AG04450 (cell line): ENCODE measurements at places on chromosomes 7 and 10. TPM values are rescaled to one million over a fixed set of nuclear protein-coding genes. Genes with fewer than 3 reads are reported as not detected.

- no peak for DNase-seq
These were observed 34.1 kb downstream of the BLVRA start for GRCh38 chr7:43792471-43793150.

DNA sequence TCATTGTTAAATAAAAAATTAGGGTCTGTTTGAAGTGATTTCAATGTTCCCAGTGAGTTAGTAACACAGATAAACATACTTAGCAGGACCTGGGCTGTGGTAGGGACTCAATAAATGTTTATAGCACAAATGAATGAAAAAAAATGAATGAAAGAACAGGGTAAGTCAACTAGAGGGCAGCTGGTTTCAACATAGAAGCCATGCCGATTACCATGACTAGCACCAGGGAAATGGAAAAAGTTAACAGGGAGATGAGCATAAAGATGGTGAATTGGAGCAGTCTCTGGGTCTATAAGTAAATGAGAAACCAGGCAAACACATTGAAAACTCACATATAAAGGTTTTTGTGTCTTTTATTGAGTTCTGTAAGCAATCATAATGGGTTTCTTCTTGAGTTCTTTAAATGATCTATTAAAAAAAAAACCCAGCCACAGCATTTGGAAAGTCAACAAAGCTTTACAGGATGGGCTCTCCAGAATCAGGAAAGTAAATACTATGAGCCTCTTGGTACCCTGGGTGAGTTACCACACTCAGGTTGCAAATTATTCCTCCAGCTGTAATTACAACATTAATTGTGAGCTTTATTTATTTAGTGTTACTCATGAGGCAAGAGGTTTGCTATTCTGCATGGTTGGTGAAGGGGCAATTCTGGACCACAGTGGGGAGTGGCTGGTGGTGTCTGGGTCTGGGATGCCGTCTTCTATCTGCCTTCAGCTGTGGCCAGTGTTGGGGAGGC, 46.1 kb upstream of the MTPN start:
- DNase-seq, result no peak

GRCh38 chr7:89773611-89774010, 380.7 kb upstream of the STEAP1 start:
- no peak for DNase-seq

HOXA10 gene
- 0.36 and 0.47 TPM in 2 replicates for polyA plus RNA-seq

DNA sequence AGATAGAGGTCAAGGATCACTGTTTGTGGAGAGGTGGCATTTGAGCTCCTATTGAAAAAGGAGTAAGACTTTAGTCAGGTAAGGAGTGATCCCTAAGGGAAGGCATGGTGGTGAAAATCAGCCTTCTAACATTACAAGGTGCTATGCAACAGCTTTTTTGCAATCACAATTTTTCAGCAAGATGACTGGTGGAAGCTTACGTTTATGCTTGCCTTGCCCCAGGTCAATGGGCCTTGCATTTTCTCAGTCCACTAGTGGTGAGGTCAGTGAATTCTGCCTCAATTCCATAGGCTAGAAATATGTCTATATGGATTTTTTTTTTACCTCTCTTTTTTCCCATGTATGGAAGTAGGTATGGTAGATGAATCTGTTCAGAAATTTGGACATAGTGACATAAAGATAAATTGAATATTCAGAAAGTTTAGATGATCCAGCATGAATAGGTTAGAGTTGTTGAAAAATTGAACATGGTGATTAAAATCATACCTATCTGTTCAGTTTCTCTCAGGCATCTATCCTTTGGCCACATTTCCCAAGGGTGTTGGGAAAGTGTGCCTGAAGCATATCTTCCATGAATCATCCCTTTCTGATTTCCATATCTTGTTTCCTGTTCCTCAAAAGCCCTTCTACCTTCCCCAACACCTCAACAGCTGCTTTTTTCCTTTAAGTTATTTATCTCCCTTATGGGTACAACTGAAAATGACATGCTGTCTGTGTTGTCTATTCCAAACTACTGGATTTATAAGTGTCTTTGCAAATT, 71.9 kb upstream of the PTPRZ1 start:
- no peak for DNase-seq

GRCh38 chr7:27144781-27145164, 1.3 kb upstream of the HOXA5 start:
- no peak for DNase-seq

DNA sequence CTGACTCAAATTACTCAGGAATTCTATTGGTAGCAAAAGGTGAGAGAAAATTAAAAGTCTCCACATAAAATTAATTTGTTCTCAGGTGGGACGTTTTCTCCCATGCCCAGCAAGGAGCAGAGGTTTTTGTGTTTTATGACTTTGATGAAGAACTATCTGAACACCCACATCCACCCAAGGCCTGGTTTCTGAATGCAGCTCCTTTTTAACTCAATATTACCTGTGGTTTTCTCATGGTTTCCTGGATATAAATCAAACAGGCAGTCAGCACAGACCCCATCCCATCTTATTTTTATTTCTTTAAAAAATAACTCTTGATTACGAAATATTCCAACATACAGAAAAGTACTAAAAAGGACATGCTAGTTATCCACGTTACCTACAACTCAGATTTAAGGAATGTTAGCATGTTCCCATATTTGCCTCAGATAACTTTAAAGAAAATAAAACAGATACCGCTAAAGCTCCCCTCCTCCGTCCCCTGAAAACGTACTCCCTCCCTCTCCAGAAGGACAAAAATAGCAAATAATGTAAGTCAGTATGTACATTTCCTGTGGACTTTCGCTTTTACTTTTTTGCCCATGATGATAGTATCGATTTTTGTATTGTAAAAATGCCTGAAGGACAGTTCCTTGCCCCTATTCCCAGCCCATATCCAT, 43.4 kb downstream of the GLI3 start:
- DNase-seq, result no peak

- no peak for DNase-seq
These were observed 181.8 kb upstream of the PFKP start for GRCh38 chr10:2885288-2886278.

DNA sequence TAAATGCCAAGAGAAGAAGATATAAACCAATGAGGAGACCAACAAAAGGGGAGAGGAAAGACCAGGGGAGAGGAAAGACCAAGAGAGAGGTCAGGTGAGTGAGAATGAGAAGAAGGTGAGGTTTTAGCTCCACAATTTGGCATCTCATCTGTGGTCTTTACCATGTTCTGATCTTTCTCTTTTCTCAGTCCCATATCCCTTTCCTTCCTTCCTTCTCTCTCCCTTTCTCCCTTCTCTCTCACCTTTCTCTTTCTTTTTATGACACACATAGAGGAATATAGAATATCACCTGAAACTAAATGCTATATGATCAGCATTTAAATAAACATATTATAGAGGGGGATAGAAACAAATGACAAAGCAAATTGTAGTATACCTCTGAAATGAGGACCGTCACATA, 57.4 kb downstream of the ATE1 start:
- no peak for DNase-seq

- no peak for DNase-seq
These were observed 4.5 kb upstream of the GATA3 start for GRCh38 chr10:8049865-8050555.

FOXI2 gene
- polyA plus RNA-seq, result not detected in 2 replicates

TMEM236 gene
- polyA plus RNA-seq, result 0.01 and 0.02 TPM in 2 replicates

DNA sequence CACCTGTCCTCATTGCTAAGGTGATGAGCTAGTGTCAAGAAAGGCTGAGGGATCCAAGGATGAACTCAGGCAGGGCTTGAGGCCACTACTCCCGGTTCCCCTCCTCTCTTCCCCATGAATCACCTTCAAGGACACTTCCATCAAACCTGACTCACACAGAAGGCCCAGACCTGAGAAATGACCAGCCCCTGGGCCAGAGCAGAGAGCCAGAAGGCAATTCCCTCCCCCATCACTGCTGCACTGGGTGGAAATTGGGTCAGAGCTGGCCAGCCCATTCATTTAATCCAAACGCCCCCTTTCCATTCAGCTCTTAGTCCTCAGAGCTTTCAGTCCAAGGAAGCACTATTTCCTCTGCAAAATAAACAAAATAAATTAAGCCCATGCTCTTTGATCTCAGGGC, 182.0 kb downstream of the KCNMA1 start:
- no peak for DNase-seq

DNA sequence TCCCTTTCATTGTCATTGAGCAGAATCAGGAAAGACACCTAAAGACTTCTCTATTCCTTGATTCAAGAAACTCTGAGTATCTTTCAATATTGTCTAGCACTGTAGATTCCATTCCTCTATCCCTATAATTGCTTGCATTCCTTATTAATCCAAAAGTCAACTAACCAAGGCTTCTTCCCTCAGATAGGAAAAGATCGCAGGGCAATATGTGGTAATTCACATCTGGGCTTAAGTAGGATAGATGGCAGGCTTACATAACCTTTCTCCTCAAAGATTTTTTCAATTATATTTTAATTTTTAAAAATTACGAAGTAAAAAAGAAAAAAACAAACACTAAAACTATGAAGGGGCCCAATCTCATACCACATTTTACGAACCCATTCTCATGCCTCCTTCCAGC, 7.1 kb upstream of the ARHGAP21 start:
- no peak for DNase-seq

GRCh38 chr10:5512881-5513612, 11.7 kb upstream of the CALML3 start:
- DNase-seq, result no peak

FXYD4 gene
- polyA plus RNA-seq, result not detected in 2 replicates

TRIL gene
- 0.15 and 0.16 TPM in 2 replicates for polyA plus RNA-seq

DNA sequence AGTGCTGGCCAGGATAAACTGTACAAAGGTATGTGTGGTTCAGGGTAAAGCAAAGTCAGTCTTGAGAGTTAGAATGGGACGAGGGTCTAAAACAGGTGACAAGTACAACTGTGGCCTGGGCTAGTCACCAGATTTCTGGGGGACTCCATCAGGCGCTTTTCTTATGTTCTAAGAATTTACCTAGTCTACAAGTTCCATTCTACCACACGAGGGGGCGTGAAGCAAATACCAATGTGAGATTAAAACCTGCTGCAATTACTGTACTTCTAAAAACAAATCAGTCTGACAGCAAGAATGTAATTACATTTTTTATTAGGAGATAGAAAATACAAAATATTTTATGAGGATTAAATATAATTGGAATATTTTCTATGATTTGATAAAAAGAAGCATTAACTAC, 146.5 kb downstream of the ALOX5 start:
- DNase-seq, result no peak

- DNase-seq, result no peak
These were observed 69.1 kb downstream of the KMT2C start for GRCh38 chr7:152366662-152367061.

DNA sequence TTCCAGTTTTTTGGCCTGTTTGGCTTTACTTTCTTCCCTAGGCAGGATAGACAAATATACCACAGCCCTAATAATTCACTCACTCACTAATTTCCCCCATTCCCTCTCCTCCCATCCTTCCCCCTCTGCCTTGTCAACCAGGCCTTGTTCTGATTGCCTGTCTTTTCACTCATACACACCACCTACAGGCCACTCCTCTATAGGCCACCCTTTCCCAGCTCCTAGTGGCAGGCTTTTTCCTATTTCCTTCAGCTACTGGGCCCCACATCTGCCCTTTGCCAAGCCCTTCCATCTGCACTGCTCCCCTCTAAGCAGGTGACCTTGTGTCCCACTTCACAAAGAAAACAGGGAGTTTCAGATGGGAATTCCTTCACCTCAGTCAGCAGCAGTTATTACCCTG, 59.8 kb upstream of the MSRB2 start:
- no peak for DNase-seq

DNA sequence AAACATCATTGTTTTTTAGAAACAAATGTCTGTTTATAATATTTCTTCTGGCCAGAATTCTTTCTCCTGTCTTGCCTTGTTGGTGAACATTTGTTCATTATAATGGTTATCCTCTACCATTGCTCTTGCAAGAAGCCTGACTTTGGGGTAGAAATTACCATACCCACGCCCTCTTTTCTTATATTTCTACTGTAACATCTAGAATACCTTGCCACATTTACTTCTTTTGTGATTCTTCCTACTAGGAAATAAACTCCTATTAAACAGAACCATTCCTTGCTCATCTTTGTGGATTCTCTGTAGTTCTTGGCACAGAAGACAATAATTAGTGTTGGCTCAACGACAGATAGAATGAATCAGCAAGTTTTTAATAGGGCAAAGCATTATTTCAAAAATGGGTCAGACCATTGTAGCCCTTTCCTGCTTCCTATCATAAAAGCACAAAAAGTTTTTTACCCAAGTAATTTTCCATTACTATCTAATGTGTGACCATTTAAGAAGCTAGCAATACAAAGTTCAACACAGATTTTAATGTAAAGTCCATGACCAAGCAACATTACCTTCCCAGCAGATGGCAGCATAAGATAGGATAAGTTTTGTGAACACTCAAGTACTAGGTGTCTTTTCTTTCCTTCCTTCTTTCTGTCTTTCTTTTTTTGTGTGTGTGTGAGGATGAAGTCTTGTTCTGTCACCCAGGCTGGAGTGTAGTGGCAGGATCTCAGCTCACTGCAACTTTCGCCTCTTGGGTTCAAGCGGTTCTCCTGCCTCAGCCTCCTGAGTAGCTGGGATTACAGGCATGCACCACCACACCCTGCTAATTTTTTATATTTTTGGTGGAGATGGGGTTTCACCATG, 270.4 kb downstream of the HGF start:
- peak; percentile 72 for DNase-seq
